Activated naive CD8-positive, alpha-beta T cell treated with anti-CD3 and anti-CD28 coated beads for 36 hours (primary cell): ENCODE measurements at places on chromosomes 2 and 18.
A peak's percentile ranks its signal among the peaks of the same experiment; 100 is the strongest.

GRCh38 chr18:1002653-1003178 lies 98.0 kb downstream of the ADCYAP1 start:
- no peak for DNase-seq

GRCh38 chr2:12463189-12463588 lies 253.5 kb upstream of the TRIB2 start:
- DNase-seq = no peak

- peak; percentile 18 for DNase-seq
Measured at GRCh38 chr2:168751104-168751740, 51.2 kb upstream of the NOSTRIN start.

- DNase-seq = no peak
Measured at GRCh38 chr2:167140767-167141166, 252.5 kb downstream of the XIRP2 start.

- no peak for DNase-seq
Measured at GRCh38 chr18:73793386-73793785, 354.2 kb downstream of the FBXO15 start.

DNA sequence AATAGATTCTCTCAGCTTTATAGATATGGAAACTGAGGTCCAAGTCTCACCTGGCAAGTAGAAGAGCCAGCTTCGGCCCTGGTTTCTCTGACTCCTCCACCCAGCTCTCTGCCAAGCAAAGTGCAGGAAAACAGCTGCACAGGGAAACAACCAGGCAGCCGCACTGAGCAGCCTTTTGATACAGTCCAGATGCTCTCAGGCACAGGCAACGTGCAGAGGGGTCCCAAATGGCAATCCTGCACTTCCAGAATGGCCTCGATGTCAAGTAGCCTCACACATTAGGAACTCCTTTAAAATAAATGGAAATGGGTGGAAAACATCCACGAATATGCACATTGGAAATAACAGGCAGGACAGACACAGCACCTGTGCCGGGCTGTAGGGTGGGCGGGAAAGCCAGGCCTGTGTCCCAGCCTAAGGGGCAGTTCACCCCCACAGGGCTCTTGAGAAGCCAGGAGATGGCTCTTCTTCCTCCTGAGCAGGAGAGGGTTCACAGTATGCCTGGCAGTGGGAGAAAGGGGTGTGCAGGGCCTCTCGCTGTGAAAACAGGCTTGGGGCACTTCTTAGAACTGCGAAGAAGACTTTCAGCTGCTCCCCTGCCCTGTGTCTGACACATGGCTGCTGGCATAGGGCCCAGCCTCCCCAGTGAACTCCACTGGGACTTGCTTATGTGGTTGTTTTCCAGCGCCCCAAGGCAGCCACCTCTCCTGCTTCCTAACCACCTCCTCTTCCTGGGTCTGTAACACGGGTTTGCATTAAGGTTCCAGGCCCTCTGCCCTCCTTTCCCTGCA lies 63.9 kb upstream of the TUBA3E start:
- no peak for DNase-seq

DNA sequence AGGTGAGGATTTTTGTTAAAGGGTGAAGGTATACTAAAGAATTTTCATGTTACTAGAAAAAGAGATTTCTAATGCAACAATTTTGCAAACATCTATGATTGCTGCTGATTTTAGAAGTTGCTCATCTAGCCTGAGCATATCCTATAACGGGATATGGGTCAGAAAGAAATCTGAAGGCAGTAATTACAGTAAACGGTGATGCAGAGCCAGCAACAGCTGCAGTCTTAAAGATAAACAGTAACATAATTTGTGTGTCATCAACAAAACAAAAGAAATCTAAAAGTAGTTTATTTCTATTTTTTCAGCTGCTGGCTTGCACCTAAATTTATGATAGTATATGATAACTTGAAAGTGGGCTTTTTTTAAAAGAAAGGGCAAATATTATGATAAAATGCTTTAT lies 215.7 kb downstream of the SLC4A10 start:
- no peak for DNase-seq

GRCh38 chr2:43368483-43369385 lies 142.3 kb upstream of the ZFP36L2 start:
- DNase-seq = no peak

GRCh38 chr18:51053814-51054213 lies 23.8 kb downstream of the SMAD4 start:
- no peak for DNase-seq

GRCh38 chr2:149741646-149742045 lies 154.1 kb upstream of the MMADHC start:
- DNase-seq = no peak

GRCh38 chr2:33785201-33786106 lies 186.4 kb upstream of the FAM98A start:
- no peak for DNase-seq

DNA sequence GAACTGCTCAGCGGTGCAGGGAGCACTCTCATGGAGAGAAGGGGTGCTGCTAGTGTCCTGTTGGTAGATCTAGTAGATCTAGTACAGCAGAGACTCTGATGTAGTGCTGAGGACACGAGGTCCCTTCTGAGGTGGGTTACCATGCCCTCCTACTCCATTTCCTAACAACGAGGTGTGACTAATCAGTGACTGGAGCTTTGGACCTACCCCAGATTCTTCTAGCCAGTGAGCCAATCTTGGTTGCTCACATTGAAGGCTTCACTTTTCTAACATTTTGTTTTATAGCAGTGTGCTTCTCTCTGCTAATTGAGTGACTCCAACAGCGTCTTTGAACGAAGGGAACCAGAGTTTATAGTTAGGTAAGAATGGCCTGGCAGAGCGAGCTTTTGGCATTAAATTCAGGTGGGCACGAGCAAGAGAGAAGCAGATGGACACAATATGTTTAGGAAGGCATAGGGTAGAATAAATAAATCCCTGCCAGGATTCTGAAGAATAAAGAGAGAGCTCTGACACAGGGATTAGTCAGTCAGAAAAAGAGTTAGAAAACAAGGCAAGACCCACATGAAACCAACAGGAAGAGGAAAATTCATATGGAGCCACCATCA lies 306.0 kb upstream of the RAB12 start:
- DNase-seq = no peak
